Activated effector memory CD4-positive, alpha-beta T cell treated with anti-CD3 and anti-CD28 coated beads, Interleukin-2, amount 50 U/mL, for 16 hours (primary cell): ENCODE measurements at places on chromosomes 7 and 10.

DNA sequence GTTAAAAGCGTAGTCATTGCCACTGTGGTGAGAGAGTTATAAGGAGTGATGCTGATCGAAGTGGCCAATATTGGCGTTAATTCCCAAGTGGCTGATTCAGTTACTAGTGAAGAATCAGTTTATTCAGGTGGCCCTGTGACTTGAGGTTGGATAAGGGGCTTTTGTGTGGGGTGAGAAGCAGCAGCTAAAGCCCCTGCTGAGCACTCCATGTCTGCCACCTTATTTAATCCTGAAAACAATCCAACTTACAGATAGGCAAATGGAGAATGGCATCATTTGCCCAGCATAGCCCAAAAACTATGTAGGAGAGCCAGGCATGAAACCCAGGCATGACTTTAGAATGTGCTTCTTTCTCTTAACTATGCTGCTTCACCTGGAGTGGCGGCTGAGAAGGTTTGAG, 222.8 kb upstream of the KLF6 start:
- DNase-seq: no peak

GRCh38 chr7:93185303-93186027, 37.3 kb upstream of the SAMD9L start:
- DNase-seq: no peak

- DNase-seq: no peak
Observed at GRCh38 chr10:120688928-120689327, 162.2 kb upstream of the WDR11 start.

GRCh38 chr7:46569133-46569465, 648.0 kb upstream of the IGFBP3 start:
- no peak for DNase-seq

DNA sequence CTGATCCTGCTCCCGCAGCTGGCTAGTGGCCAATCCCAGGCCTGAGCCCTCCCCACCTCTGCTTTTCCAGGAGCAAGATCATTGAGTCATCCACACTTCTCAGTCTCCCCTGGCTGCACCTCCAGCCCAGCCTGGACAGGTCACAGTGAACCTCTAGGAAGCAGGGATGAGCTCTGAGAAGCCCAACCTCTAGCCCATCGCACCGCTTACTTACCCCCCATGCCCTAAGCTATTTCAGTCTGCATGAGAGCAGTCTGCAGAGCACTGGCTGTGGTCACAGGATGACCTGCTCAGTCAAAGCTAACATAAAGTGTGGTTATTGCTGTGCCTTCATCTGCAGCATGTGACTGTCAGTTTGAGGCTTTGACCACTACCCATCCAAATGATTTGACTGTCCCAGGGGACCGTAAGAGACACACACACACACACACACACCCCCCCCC, 129.2 kb downstream of the SORBS1 start:
- no peak for DNase-seq

- no peak for DNase-seq
Observed at GRCh38 chr10:117408436-117409384, 33.5 kb upstream of the PDZD8 start.

GRCh38 chr7:109532262-109532992, 962.8 kb downstream of the DNAJB9 start:
- no peak for DNase-seq

DNA sequence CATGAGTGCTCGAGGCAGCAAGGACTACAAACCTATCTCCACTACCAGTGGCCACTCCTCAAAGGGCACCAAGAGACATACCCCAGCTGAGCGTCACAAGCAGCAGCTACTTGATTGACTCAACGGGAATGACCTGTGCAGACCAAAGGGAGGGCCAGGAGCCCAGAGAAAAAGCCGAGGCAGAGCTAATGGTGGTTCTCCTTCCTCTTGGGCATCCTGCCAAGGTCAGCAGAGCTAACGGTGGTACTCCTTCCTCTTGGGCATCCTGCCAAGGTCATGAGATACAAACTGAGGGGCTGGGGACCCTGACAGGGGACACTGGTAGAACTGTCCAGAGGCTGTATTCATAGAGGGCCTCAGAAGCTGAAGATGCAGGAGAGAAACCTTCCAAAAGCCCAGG, 60.4 kb downstream of the FAM53B start:
- no peak for DNase-seq

GRCh38 chr7:128703609-128704241, 31.6 kb downstream of the GARIN1A start:
- no peak for DNase-seq

- no peak for DNase-seq
Observed at GRCh38 chr10:114404171-114405010, at the start of gene AFAP1L2. AFAP1L2 (minus strand) TSS chr10:114404502; CDS start chr10:114404455, 47 bp downstream.

- no peak for DNase-seq
Observed at GRCh38 chr10:125455431-125455830, 227.5 kb downstream of the TEX36 start.

GRCh38 chr10:11048707-11049278, 31.1 kb downstream of the CELF2 start:
- DNase-seq: no peak

DNA sequence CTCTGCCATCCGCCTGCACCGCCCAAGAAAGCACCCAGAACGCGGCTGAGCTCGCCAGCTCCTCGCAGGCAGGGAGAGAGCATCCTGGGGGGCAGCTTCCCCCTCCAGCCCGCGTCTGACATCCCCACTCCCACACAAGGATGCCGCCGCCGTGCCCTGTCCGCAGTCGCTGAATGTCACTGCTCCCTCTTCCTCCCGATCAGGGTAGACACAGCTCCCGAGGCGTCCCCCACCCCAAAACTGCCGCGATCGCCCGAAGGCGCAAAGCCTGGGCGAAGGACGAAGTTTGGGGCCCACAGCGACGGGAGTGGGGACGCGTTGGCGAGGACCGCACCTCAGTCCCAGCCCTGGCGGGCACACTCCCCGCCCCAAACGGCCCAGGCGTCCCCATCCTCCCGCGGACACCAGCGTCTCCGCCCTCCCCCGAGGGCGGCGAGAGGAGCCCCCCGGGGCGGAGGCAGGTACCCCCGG, 1.5 kb upstream of the KAT6B start:
- no peak for DNase-seq

- no peak for DNase-seq
Observed at GRCh38 chr7:149855361-149856305, 17.5 kb downstream of the ZNF862 start.

- no peak for DNase-seq
Observed at GRCh38 chr7:155365146-155365874, 67.6 kb downstream of the INSIG1 start.

GRCh38 chr7:149180722-149181449, 14.5 kb upstream of the ZNF282 start:
- no peak for DNase-seq
